ENCODE measurements at places on chromosomes 3 and 15. TPM values are rescaled to one million over a fixed set of nuclear protein-coding genes. Genes with fewer than 3 reads are reported as not detected.

AGBL1 gene
- not detected for total RNA-seq

DNA sequence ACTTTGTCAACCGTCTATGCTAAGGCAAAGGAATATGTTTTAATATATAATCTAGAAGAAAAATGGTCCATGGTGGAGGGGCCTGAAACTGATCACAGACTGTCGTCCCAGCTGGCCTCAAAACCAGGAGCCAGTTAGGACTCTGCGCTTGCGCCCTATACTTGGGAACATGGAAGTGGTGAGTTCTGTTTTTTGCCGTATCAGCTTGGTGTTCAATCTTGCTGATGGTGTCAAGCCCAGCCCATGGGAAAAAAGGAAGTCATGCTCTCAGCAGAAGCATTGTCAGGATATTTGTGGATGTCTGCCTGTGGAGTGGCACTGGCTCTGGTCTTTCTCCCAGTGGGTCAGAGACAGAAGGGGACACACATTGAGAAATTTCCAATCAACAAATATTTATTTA is 342.0 kb upstream of the CTDSPL start:
- DNase-seq: no peak

DNA sequence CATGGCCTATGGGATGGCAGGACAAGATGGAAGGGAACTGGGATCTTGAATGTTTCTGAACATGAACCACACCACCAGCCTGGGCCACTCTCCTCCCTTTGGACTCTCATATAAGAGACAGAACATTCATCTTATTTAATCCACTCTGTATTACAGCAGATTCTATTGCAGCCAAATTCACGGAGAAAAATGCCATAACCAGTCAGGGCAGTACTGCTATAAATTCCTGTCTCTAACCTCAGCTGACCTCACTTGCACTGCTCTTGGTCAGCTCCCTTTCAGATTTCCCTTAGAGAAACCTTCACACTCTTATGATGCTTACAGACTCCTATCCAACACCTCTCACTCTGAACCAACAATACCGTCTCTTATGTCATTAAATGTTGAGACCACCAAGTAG is 101.4 kb downstream of the RYK start:
- no peak for DNase-seq

GOLGA6D gene
- total RNA-seq: not detected

- DNase-seq: no peak
Observed at GRCh38 chr3:33758281-33758680, 40.1 kb upstream of the PDCD6IP start.

TIMP4 gene
- total RNA-seq: 2.2 TPM

Measured in Daoy (cell line).